ENCODE measurements at places on chromosomes 5 and 9.

DNA sequence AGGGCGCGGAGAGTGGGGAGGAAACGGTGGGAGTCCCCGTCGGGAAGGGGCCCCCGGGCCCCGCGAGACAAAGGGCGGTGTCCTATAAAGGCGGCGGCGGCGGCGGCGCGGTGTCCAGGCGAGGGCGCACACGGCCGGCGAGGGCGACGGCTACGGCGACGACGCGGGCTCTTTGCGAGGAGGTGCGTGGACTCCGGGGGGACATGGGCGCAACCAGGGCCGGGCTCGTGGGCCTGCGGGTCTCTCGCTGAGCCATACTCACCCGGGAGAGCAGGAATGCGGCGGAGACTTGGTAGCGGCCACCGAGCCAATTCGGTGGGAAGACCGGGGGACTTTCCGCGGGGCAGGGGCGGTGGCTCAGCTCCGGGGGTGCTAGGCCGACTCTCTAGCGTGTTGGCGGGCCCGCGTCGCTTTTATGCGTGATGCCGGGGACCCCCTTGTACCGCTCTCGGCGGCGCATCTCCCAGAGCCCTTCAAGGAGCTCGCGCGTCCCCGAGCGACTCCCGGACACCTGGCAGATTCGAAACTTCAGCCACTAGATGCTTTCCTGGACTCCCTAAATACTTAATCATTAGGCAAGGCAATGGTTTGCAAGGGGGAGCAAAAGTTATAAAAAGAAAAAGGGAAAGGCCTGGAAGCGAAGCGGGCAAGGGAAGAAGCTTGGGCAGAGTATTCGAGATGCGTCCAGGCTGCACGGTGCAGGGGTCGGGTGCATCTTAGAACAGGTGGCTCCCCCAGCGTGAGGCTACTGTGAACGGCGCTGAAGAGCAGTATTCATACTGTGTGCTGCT, 5.9 kb upstream of the TAL2 start:
- no peak for DNase-seq

DNA sequence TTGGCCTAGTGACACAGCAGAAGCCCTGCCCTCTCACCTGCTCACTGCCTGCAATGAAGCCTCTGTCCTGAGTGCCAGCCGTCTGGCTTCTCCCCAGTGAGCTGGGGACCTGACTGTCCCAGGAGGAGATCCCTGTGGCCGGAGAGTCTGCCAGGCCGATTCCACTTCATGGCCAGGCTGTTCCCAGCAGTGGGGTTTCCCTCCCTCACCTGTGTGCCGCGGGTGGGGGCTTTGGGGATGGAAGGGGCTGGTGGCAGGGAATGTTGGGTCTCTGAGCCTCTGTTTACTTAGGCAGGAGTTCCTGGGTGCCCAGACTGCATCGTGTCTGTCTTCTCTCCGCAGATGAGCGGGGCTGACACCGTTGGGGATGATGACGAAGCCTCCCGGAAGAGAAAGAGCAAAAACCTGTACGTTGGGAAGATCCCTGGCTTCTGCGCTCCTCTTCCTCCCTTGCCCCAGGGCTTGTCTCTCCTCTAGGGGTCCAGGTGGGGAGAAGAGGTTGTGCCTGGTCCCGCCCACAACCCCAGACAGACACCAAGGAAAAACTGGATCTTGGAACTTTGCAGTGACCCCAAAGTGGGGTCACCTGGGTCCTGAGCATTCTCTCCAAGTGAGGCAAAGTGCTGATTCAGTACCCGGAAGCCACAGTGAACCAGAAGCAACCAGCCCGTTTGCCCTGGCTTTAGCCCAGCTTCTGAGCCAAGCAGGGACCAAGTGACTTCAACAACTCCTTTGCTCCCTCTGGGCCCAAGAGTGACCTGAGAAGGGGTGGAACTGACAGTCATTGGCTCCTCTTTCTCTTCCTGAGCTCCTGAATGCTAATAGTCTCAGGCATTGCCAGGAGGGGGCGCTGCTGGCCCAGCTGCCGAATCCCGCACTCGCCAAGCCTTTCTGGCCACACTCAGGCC, 127.7 kb downstream of the RGS3 start:
- DNase-seq = peak; percentile 52

GRCh38 chr5:7808998-7809397, 41.9 kb downstream of the CFAP90 start:
- no peak for DNase-seq

DNA sequence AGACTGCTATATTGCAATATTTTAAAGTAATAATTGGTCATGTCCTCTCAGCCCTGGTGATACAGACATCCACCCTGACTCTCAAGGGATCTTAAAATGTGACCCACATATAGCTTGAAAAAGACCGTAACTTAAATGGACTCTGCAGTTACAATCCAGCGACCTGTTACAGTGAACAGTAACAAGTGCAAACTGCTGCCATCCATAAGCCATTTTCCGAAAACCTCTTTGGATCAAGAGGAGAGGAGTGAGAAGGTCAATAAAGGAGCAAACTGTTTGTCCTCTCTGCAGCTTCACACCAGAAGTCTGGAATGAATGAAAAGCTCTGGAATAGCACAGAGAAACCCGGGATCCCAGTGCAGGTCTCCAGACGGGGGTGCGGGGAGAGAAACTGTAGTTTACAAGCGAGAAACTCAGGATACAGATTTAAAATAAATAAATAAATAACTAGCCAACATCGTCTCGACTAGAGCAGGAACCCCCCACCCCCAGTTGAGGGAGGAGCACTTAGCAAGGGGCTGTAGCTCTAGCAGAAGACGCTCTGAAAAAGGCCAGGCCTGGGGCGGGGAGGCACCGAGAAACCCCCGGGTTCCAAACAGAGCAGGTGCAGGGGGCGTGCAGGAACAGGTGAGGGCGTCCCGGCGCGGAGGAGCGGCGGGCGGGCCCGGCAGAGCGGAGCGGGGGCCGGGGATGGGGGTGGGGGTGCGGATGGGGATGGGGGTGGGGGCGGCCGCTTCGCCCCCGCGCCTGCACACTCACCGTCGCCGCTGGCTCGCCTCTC, 572 bp downstream of the ZDHHC21 start:
- DNase-seq = no peak

GRCh38 chr5:132190161-132190817, 37.4 kb downstream of the P4HA2 start:
- DNase-seq = peak; percentile 54

- DNase-seq = peak; percentile 55
These were observed at the start of gene FAM78A for GRCh38 chr9:131276094-131276888. Gene FAM78A, minus strand, starts transcription at chr9:131276510. Its CDS starts 331 bp downstream, at chr9:131276179.

DNA sequence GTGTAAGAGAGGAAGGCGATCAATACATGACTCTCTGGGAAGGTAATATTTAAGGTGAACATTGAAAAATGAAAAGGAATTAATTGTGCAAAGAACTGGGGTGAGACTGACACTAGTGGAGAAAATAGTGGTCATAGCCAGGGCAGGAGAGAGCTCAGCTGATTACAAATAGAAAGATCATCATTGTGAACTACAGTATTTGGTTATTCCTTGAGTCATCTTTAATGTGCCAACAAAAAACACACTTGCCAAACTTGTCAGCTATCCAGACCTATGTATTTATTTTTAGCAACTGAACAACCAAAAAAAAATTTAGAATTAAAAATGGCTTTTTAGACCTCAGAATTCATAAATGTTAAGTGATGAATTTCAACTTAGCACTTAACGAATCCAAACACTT, 749.8 kb upstream of the CDH9 start:
- no peak for DNase-seq

DNA sequence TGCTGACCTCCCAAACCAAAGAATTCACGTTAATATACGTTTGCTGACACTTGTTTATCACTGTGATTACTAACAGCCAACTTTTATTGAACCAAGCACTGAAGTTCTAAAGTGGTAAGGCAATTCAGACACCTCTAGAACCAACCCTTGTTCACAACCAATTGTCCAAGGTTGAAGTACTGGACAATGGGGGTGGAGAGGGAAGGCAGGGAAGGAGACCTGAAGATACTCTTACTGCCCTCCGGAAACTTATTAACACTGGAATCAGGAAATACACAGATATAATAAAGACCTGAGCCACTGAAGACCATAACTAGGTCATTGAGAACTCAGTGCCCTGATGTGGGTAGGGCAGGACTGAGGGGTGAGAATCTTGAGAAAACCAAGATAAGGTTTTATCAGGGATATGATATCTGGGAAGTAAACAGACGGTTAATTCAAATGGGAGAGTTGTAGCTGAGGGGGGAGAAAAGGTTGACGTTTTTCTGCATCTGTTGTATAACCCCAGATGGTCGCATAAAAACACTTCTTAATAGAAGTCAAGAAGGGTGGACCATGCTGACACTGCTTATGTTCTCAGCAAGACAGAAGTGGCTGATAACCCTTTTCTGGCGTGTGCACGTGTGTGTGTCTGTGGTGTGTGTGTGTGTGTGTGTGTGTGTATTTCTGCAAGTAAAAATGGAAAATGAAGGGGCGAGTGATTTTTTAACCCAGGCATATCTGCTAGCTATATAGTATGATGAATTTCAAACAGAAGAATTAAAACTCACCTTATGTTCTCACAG, 125.9 kb downstream of the LHFPL2 start:
- DNase-seq = no peak

DNA sequence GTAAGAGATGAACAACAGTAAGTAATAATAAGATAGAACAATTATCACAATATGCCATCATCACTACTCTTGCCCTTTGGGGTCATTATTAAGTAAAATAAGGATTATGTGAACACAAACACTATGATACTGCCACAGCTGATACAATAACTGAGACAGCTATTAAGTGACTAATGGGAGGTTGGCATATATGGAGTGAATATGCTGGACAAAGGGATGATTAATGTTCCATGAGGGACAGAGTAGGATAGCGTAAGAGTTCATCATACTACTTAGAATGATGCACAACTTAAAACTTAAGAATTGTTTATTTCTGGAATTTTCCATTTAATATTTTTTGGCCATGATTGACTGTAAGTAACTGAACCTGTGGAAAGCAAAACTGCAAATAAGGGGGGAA, 16.6 kb downstream of the POU5F2 start:
- no peak for DNase-seq

- DNase-seq = peak; percentile 26
These were observed 382.6 kb upstream of the DAP start for GRCh38 chr5:11143456-11144267.

GRCh38 chr9:113651896-113652295, 188.4 kb downstream of the RGS3 start:
- no peak for DNase-seq

GRCh38 chr9:136358016-136358415, 5.5 kb downstream of the DNLZ start:
- DNase-seq = no peak

DNA sequence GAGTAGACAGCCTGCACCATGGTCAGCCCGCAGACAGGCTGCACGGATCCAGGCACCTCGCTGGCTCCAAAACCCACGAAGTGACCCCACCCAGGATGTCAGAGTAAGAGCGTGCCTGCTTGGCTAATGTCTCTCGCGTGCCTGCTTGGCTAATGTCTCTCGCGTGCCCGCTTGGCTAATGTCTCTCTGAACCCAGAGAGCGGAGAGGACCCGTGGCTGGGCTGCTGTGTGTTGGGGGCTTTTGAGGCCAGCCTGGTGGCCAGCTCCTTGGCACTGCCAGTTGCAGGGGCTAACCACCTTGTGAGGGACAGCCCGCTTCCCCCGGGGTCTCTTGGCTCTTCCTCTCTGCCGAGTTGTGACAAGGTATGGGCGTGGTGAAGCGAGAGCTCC, 8.9 kb upstream of the RXRA start:
- DNase-seq = no peak

DNA sequence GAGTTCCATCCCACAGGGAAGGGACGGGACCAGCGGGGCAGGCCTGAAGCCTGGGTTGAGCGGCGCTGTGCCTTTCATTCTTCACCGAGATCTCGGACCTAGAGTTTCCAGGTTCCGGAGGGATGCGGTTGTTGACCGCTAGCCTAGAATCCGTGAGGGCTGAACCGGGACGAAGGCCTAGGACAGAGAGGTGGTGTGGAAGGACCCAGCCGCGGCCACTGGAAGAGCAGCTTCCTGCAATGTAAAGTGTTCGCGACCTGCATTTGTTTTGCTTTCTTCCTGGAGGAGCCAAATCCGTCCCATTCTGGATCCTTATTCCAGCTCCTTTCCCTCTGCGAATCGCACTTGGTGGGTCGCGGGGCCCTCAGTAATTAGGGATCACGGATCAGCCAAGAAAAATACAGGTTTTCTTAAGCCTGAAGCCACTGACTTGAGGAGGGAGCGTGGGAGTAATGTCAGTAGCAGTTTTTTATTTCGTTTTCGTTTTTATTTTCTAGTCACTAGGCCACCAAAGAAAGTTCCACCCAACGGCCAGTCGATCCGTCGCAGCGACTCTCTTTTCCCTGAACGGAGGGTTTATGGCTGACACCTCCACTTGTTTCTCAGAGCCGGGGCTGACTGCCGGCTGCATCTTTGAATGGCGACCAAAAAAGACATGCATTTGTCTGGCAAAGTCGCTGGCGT, 48.6 kb downstream of the ANXA2R start:
- DNase-seq = peak; percentile 7

- DNase-seq = no peak
These were observed 40.2 kb upstream of the IFNE start for GRCh38 chr9:21522348-21522747.

GRCh38 chr5:143214890-143215289, 188.6 kb downstream of the NR3C1 start:
- DNase-seq = no peak

DNA sequence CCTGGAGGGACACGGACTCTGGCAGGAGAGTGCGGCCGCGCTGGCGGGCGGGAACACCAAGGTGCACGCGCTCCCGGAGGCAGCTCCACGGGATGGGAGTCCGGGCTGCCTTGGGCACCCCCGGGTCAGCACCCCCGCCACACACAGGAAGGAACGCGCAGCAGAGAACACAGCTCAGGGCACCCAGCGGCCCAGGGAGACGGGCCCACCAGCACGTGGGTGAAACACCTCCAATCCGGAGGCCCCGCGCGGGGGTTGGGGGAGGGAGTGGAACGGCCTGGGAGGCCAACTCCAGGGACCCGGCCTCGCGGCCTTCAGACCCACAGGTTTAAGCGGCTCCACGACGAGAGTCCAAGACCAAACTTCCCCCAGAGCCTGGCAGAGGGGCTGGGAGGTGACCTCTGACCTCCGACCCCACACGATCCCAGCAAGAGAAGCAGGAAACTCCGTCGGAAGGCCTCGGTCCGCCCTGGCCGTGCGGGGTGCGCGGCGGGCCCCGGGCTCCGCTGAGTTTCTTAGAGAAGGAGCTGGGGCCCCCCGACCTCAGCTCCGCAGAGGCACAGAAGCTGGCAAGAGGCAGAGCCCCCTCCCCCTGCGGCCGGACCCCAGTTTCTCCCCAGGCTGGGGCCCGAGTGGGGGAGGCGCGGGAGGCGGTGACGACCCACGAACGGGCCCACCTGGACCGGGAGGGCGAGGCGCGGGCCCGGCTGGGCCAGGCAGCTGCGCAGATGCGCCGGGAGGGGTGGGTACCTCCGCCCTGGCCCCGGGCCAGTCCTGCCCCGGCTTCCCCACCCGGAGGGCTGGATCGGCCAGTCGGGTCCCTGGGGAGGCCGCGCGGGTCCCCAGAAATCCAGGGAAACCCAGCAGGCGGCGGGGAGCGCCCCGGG, 851 bp downstream of the NACC2 start:
- peak; percentile 55 for DNase-seq

DNA sequence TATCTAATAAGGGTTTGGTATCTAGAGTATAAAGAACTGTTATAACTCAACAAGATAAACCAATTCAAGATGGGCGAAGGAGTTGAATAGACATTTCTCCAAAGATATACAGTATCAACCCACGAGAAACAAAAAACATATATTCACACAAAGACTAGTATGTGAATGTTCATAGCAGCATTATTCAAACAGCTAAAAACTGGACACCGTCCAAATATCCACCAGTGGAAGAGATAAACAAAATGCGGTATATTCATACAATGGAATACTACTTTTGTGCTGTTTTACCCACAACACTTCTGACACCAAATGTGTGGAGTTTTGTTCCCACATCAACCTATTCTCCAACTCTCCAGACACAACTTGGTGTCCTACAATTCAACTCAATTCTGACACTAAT, 33.1 kb downstream of the EGR1 start:
- no peak for DNase-seq
